ENCODE measurements at places on chromosomes 6 and 20.

GRCh38 chr20:53738039-53738944, 144.7 kb upstream of the ZNF217 start:
- no peak for DNase-seq

DNA sequence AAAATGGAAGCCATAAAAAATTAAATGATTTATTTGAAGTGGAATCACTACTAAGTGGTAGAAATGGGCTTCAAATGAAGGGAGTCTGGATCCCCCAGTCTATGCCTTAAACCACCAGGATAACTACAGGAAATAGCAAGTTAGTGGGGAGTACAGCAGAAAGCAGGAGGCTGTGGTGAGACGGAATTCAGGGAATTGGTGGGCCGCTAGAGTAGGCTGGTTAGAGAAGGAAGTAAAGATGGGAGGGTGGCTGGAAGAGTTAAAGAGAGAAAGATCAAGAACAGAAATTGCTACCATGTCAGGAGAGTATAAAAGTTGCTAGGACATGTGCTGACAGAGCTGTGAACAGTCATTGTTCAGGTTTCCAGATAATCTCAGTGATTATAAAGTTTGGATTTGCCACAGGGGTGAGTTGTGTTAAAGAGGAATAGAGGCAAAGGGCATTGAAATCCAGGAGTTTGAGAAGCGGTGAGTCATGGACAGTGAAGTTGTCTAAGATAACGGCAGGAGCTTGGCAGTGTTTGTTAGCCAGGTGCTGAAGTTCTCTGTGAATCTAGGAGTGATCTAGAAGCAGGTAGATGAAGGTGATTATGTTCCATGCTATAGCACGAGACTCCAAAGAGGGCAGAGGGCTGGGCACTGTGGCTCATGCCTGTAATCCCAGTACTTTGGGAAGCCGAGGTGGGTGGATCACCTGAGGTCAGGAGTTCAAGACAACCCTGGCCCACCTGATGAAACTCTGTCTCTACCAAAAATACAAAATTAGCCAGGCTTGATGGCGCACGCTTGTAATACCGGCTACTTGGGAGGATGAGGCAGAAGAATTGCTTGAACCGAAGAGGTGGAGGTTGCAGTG, 13.7 kb upstream of the HINT3 start:
- no peak for DNase-seq

GRCh38 chr6:116971959-116972358, 94.9 kb downstream of the RFX6 start:
- DNase-seq = no peak

GRCh38 chr20:17543531-17544131, 12.5 kb upstream of the BFSP1 start:
- no peak for DNase-seq

DNA sequence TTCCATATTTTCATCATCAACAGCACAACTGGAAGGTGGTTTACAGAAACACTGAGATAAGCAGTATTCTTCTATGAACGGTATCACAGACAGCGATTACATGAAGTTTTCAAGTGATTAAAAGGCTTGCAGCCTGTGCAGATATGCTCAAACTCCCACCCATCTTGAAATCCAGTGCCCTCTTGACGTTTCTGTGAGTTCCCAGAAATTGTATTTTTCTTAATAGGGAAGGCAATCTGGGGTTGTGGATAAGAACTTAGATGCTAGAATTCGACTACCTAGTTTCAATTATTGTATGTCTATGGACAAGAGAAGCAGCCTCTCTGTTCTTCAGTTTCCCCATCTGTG, 290.3 kb downstream of the ZNF217 start:
- DNase-seq = no peak

DNA sequence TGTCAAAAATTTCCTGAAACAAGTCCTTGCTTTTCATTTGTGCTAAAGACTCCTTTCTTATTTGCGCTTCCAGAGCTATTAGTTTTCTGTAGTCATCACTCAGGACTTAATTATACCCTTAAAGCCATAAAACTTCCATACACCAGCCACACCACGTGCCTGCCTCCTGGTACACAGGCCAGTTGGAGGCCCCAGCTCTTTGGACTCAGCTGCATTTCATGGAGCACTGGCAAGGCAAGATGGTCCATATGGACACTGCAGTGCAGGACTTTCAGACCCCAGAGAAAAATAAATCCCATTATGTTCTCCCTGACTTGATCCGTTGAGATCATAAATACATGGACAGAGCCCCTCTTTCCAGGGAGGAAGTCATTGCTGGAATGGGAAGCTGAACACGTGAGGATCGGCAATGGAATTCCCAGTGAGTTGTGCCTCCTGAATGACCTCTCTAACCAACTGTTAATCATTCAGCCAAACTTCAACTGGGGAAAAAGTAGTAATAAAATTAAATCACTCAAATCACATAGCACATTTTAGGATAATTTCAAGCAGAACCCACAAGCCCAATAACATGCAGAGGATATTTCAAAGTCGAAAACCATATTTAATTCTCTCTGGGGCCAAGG, 173.1 kb downstream of the HACE1 start:
- no peak for DNase-seq

GRCh38 chr6:144194293-144194810, 44.0 kb downstream of the STX11 start:
- no peak for DNase-seq

DNA sequence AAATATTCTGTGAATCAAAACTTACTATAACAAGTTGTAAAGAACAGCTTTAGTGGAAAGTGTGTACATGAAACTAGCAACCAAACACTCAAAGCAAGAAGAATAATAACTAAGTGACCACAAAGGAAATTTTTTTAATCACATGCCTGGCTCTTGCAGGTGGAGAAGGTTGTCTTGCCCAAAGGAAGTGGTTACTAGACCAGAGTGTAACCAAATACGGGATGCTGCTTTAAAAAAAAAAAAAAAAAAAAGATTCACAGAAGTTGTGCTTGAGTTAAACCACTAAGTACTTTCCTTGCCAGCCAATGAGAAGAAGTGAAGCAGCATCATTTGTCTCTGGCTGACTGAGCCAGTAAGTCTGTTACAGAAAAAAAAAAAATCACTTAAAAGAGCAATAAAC, 19.1 kb upstream of the HLA-DQB1 start:
- DNase-seq = no peak

All from stimulated activated CD8-positive, alpha-beta memory T cell treated with anti-CD3 and anti-CD28 coated beads, Interleukin-4, amount 100 ng/mL, for 1 hour (primary cell).